Stimulated activated CD4-positive, alpha-beta T cell treated with anti-CD3 and anti-CD28 coated beads, Interleukin-4, amount 100 ng/mL, for 4 hours (primary cell): ENCODE measurements at places on chromosomes 5 and 9.

DNA sequence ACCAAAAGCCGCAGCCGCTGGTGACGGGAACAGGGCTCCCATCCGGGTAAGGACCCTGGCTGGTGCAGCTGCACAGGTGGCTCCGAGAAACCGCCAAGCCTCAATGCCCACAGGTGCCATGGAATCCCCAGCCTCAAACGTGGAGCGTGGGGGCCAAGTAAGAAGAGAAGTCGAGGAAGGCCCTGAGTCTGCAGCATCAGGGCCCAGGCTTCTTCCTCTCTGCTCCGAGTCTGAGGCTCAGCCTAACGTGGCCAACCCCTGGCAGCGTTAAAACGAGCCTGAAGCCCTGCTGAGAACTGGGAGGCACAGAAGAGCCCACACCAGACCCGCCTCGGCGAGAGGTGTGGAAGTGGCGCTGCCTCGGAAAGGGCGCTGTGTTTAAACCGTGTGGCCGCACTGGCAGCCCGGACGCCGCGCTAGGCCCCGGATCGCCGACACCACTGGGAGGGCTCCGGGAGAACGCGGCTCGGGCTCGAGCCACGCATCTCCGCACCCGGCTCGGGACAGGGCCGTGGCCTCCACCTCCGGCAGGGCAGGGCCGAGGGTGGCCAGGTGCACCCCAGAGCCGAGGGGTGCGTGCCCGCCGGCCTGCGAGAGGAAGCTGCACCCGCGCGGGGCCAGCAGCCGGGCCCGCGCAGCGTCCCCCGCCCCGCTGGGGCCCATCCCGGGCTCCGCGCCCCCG, 730 bp downstream of the ZMYND19 start:
- no peak for DNase-seq

- DNase-seq = no peak
These were observed 294.6 kb downstream of the GAS1 start for GRCh38 chr9:86652736-86653135.

- DNase-seq = no peak
These were observed 17.1 kb upstream of the FAM81B start for GRCh38 chr5:95374061-95374460.

- no peak for DNase-seq
These were observed 73.2 kb downstream of the AOPEP start for GRCh38 chr9:94799578-94800264.

DNA sequence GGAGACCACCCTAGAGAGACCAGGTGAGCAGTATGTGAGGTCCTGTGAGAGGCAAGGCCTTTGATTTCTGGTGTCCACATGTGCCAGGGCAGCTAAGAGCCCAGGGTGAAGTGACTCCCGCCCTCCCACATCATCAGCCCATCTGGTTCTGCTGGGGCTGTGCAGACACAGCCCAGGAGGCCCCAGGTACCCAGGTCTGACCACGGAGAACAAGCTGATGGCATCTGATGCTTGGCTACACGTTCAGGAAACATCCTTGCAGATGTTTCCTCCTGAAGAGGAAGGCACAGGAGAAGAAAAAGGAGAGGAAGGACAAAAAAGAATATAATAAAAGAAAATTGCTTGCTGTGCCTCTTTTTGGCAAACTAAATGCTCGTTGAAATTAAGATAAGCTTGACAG, 225.8 kb downstream of the PAX5 start:
- no peak for DNase-seq

- DNase-seq = no peak
These were observed 119.4 kb upstream of the RAI14 start for GRCh38 chr5:34536699-34537098.

DNA sequence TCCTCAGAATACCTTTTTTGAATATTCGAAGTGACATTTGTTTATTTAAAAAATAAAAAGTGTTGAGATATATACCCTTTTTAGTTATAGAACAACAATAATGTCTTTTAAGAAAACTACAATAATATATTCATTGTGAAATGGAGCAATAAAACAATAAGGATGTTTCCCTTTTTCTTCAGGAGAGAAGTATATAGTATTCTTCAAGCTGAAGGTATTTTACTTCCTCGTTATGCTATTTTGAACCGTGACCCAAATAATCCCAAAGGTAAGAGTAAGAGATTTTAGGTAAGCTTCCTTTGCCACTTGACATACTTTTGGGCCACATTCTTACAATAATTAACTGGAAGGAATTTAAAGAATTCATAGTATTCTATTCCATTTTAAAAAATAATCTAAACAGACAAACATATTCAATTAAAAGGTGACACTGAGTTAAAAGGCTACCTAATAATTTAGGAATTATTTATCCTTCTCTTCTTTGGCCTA, 18.1 kb downstream of the PPIP5K2 start:
- no peak for DNase-seq

DNA sequence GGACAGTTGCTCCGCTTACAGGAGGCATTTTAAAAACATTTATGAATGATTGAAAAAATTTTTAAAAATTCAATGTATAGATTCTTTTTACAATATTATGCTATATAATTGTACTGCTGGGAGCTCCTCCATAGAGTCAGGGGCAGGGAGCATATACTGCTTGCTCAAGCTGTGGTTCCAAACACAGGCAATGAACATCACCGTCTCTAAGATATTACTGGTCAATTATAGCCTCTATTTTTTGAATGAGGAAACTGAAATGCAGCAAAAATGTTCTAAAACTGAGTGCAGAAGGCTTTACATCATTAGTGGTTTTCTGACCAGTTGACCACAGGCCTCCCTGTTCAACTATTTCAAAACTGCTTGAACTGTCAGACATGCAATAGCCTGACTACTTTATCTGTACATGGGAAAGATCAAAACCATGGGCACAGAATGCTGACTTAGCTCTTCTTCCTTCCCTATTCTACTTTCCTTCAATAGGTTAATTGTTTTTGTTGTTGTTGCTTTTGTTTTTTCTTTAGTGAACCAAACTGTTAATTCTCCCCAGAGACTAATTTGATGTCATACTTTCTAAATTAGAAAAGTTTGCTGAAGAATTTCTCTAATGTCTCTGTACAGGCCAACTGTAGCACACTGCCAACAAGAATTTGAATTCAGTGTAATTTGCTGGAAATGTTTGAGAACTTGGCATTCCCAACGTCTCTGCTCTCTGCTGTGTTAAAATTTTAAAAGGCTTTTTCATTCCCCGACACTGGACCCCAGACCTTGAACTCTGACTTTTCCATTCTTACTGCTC, 107.6 kb upstream of the MPDZ start:
- DNase-seq = no peak

DNA sequence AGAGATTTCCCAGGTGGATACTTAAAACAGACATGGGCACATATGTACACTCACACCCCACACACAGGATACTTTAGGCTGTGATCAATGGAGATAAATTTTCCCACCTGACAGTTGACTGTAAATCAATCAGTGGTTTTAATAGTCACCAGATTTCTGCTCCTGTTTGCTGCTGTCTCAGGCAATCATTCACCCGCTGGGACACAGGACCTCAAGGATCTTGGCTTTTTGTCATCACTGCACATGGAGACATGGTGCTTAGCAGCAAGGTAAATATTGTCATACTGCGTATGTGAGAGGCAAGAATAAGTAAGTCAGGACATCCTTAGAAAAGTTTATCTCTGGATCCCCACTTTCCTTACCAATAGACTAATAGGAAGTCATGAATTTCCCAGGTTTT, 60.8 kb upstream of the KLF9 start:
- DNase-seq = no peak

DNA sequence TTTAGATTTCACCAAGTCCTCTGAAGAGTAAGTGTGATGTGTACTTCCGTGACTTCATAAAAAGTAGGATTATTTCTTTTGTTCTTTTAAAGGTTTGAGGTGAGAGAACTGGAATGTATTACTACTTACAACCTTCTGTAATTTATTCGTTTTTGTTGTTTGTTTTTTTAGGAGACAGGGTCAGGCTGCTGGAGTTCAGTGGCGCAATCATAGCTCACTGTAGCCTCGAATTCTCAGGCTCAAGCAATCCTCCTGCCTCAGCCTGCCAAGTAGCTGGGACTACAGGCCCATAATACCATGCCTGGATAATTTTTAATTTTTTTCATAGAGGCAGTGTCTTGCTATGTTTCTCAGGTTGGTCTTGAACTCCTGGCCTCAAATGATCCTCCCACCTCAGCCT, 68.3 kb upstream of the RETREG1 start:
- DNase-seq = no peak

DNA sequence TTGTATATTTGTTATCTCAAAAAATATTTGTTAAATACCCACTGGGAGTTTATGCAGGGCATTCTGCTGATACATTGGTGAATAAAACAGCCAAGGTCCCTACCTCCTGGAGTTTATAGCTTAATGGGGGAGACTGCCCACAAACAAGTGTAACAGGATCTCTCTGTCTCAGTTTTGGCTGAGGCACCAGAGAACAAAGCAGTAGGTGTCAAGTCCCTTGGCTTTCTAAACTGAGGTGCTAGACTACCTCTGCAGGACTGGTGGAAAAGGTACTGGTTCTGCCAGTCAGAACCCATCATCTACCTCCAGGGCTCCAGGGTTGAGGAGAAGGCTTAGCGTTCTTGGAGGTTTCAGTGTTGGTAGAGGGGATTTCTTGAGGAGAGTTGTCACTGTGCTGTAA, 188.4 kb upstream of the ELL2 start:
- DNase-seq = no peak

DNA sequence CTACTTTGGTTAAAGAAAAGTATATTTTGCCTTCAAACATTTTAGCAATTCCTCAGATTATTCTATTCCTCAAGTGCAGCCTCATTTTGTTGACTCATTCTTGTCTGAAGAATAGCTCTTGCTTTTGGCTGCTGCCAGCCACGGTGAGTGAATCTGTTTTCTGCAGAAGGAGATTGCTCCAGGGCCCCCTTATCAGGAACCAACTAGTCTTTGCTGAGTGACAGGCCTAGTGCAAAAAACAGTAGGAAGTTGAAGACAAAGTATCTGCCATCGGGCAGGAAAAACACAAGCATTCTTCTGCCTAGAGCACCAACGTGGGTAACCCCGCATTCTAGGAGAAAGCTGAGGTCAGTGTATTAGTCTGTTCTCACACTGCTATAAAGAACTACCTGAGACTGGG, 42.3 kb downstream of the ZNF883 start:
- no peak for DNase-seq
